ENCODE measurements at places on chromosomes 11 and 22. TPM values are rescaled to one million over a fixed set of nuclear protein-coding genes. Genes with fewer than 3 reads are reported as not detected.

The OR6X1 gene
- total RNA-seq, result not detected

The TMEM132A gene
- 6.3 TPM for total RNA-seq

The CADM1 gene
- 42.4 TPM for total RNA-seq

The CARS1 gene
- total RNA-seq, result 17.2 TPM

The MS4A3 gene
- not detected for total RNA-seq

The JAML gene
- 3.3 TPM for total RNA-seq

The AIFM3 gene
- total RNA-seq, result 0.65 TPM

The RTN4R gene
- 1.2 TPM for total RNA-seq

The PIH1D2 gene
- total RNA-seq, result 1.2 TPM

- DNase-seq, result no peak
Observed at GRCh38 chr22:31857247-31857646, 87.1 kb upstream of the YWHAH start.

- DNase-seq, result no peak
Observed at GRCh38 chr11:124917115-124917637, 1.9 kb upstream of the HEPN1 start.

- DNase-seq, result no peak
Observed at GRCh38 chr11:33875621-33876294, 16.1 kb downstream of the LMO2 start.

- DNase-seq, result no peak
Observed at GRCh38 chr11:81071606-81072005, 1630.8 kb upstream of the TENM4 start.

DNA sequence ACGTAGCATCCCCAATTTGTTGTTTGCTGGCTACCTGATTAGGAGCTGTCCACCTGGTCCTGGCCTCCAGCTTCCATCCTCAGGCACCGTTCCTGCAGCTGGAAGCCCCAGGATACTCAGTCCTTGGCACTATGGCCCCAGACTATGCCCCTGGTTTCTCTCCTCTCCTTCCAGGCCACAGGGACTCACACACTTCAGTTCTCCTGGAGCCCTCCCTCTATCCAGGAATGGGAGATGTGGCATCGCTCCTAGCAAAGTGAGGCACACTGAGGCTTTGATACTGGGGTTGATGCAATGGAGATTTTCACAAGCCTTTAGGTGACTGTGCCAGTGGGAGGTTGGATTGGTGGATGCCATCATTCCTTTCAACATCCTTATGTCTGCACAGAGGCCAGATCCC is 142.8 kb upstream of the B3GAT1 start:
- no peak for DNase-seq

DNA sequence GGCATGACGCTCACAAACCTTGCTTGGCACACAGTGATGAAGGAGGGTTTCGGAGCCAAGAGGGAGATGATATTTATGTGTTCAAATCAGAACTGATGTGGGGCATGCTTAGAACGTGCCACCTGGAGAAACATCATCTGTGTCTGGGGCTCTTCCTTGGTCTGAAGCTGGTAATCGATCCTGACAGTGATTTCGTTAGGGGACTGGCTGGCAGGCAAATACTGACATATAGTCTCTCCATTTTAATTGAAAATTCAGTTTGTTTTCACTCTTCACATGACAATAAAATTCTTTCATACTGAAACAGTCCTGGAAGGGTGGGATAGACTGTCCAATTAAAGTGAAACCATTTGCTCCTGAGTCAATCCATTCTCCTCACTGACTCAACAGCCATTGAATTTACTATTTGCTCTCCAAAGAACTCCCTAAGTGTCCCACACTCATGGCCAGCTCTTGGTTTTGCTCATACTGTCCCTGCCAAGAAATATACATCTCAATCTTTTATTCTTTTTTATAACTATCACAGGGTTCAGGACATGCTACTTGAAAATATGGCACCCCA is 134.8 kb downstream of the TRPC6 start:
- DNase-seq, result no peak

DNA sequence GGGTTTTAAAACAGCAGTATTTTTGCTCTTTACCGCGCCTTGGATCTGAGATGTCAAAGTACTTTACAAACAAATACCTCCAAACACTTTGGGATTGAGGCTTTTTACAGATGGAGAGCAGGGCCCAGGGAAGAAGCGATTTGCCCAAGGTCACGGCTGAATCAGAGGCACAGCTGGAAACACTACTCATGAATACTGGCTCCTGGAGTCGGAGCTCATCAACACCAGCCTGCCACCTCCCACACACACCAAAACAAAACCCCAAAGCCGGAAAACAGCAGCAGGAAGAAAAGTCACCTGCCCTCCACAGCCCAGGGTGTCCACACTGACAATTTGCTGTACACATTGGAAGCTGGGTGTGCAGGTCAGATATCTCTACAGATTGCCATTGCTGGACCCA is 339.4 kb downstream of the CADM1 start:
- no peak for DNase-seq

DNA sequence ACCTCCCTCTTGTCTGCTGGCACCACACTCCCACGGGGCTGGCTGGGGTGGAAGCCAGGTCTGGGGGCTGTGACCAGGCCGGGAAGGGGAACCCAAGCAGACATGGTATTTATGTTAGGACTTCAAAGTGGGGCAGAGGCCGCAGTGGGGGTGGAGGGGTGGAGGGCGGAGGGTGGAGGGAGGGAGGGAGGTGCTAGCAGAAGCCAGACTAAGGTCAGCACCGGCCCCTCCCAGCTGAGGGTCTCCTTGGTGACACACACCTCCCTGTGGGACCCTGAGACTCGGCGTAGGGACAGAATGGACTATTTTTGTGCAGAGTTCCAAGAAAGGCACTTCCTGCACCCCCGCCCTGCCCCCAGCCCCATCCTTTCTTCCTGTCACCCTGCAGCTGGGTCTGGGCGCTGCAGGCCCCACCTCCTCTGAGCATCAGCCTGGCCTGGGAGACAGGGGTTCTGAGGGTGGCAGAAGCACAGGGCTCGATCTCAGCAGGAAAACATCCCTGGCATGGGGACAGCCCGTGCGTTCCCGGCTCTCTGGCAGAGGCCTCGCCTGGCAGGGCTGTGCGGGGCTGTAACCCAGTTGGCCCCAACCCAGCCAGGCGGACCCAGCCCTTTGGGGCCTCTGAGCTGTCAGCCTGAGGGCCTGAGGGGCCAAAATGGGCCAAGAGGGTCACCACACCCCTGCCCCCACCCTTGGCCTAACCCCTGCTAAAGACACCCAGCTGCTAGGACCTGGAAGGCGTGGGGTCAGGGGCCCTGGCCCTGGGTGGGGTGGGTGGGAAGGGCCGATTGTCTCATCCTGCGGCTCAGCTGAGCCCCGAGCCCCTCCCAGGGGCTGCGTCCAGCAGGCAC is 9.6 kb upstream of the CD248 start:
- peak; percentile 83 for DNase-seq

GRCh38 chr11:59668188-59668949 is 468 bp downstream of the PATL1 start:
- DNase-seq, result peak; percentile 83

GRCh38 chr11:67371911-67372320 is 1.5 kb downstream of the CLCF1 start:
- peak; percentile 56 for DNase-seq

- DNase-seq, result no peak
Observed at GRCh38 chr11:69530278-69531070, 49.0 kb downstream of the LINC01488 start.

Measured in Right ventricle myocardium inferior (tissue), 1 donor.